Activated T-helper 1 cell treated with anti-CD3 and anti-CD28 coated beads, Interleukin-2, amount 50 U/mL, for 16 hours (primary cell): ENCODE measurements at places on chromosomes 1 and 21.

DNA sequence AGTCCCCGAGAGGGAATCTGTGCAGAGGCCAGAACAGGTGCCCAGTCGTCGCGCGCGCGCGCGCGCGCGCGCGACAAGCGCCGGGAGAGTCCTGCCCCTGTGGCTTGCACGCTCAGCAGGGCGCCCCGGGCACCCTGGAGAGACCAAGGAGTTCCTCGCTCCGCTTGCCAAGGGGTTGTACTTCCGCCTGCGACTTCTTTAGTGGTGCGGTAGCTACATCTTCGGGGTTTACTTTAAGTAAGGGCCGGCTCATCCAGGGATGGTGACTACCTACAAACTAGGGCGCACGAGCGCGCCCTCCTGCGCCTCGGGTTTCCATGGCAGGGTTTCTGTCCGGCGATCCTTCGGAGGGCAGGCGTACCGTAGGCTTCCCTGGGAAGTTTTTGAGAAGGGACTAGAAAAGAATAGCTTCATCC is 1.4 kb downstream of the LHX4 start:
- DNase-seq, result no peak

GRCh38 chr1:152942161-152942560 is 4.8 kb upstream of the SPRR5 start:
- DNase-seq, result no peak

GRCh38 chr1:228695015-228695955 is 40.0 kb upstream of the RHOU start:
- DNase-seq, result no peak

DNA sequence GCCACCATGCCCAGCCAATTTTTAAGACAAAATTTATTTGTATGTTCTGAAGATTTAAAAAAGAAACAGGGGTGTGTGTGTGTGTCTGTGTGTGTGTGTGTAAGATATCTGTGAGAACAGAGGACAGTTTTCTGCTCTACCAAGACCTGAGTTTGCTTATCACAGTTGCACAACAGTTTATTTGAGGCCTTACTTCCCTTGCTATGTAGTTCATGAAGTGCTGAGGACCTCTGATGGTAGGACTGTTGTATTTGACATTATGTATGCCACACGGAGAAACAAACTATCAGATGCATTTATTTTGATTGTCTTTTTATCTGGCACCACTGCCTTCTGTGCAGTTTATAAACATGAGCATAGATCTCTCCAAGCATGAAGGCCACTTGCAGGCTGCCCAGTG is 355.2 kb downstream of the PBX1 start:
- no peak for DNase-seq

DNA sequence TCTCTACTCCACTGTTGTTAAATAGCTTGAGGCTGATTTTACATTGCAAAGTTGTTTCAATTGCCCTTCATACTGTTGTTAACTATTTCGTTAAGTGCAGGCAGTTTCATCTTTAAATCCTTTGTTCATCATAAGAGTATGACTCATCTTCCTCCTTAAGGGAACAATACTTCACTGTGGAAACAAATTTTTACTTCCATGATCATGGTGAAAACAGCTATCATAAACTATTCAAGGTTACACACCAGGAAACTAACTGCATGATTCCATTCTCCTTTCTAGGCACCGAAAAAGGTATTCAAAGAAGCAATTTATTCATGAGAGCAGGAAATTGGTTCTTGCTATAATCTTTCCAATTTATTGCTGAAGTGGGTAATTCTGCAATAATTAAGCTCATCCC is 593.2 kb downstream of the LRRIQ3 start:
- no peak for DNase-seq

DNA sequence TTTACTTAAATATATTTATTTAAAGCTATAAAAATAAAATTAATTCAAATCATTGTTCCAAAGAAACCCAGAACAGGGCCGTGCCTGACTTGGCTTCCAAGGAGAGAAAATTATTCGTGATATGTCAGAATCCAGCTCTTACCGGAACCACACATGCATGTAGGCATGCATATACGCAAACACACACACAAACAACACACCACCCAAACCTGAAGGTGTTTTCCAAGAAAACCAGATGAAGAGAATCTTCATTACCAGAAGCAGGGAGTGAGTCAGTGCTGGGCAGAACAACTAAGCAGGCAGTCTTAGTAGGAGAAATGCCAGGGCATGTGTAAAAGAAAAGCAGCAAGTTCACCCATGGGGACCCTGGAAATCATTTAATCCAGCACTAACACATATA is 432.0 kb upstream of the BEND5 start:
- DNase-seq, result no peak

GRCh38 chr1:216034506-216034905 is 388.7 kb downstream of the USH2A start:
- no peak for DNase-seq
